Activated effector memory CD4-positive, alpha-beta T cell treated with anti-CD3 and anti-CD28 coated beads, Interleukin-2, amount 50 U/mL, for 16 hours (primary cell): ENCODE measurements at places on chromosomes 13 and 19.

GRCh38 chr19:53906211-53907192 lies 2.6 kb upstream of the CACNG7 start:
- DNase-seq, result peak; percentile 87

- DNase-seq, result no peak
Observed at GRCh38 chr13:30744681-30745077, 9.3 kb downstream of the ALOX5AP start.

DNA sequence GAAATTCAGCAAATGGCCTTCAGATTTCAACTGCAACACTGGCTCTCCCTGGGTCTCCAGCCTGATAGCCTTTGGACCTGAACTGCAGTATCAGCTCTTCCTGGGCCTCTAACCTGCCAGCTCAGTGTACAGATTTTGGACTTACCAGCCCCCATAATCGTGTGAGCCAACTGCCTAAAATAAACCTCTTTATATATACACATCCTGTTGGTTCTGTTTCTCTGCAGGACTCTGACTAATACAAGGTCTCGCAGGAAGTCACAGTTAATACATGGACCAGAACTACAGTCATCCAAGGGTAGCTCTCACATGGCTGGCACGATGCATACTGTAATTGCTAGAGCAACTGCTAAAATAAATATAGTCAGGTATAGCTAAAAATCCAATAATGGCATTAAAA lies 85.1 kb downstream of the KATNAL1 start:
- no peak for DNase-seq

DNA sequence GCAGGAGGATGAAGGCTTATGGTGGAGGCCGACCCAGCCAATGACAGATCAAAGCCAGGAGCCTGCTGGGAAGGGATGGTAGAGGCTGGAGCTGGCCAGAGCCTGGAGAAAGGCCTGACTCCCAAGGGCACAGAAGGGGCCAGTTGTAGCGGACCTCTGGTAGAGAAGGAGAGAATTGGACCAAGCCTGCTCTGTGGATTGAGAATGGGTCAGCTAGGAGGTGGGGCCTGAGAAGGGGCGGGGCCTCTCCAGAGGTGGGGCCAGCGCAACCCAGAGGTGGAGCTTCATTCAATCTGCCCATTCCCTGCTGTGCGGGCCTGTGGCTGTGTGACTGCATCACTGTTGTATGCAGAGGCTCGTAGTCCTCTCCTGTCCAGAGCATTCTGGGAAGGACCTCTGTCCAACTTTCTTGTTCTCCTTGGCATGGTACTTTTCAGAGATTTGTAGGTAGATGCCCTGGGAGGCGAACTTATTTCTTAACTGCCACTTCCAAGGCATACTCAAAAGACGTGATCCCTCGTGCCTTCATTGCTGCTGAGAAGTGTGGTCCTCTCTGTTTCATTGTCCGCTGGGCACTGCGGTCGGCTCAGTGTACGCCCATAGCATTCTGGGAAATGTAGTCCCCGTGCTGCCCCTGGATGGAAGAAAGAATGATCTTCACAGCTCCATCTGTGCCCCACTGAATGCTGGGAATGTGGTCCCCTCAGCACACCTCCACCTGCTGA lies 6.7 kb downstream of the GRIN2D start:
- DNase-seq, result peak; percentile 76

- no peak for DNase-seq
Observed at GRCh38 chr13:80363890-80364503, 23.1 kb upstream of the SPRY2 start.

GRCh38 chr19:50977626-50978025 lies 6.1 kb downstream of the KLK7 start:
- DNase-seq, result no peak

- DNase-seq, result peak; percentile 74
Observed at GRCh38 chr19:51354742-51355148, 11.4 kb downstream of the ETFB start.

- DNase-seq, result peak; percentile 91
Observed at GRCh38 chr19:40806423-40807146, 7.6 kb downstream of the EGLN2 start.

GRCh38 chr19:43743059-43743458 lies 11.7 kb downstream of the SMG9 start:
- DNase-seq, result no peak

DNA sequence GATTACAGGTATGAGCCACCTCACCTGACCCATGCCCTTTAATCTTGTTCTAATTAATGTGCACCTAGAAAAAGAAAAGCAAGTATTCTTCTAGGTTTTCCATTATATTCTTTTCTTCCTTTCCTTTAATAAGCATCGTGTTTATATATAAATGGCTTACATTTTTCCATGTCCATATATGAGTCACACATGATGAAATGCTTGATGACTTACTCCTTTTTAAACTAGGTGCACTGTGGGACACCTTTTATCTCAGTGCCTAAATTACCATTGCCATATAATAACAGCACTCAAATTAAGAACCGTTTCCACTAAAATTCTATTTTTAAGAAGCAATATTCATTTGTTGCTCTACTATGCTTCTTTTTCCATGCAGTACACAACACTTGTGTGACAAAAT lies 363.3 kb downstream of the LIG4 start:
- no peak for DNase-seq

DNA sequence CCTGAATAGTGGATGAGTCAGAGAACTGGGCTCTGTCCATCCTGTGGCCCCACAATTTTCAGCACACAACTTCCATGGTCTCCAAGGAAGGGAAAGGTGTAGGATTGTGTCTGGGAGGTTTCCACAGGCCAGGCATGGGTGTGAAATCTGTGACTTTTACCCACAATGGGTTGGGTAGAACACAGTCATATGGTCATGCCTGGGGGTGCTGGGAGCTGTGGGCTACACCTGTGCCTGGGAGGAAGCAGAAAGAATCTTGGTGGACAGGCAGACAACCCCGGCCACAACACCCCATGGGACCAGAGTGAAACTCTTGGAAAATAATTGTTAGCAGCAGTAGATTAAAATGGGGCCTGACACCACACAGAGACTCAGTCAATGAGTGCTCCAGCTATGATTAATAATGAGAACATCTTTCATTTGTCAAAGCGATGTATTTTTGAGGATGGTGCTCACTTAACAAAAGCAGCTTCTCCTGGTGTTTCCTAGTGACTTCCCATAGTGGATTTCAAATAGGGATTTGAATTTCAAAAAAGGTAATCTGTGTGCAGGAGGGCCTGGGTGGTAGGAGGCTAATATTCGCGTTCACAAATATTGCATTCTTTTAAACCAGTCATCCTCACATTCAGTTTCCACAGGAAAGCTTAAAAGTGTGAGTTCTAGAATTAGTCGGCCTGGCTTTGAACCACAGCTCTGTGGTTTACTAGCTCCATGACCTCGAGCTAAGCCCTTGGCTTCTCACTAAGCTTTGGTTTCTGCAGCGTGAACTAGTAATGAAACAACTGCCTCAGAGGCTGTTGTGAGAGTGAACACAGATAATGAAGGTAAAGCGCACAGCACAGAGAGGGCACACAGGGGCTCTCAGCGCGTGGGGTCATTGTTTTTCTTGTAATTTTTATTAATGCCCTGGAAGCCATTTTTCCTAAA lies 89.3 kb upstream of the UQCRFS1 start:
- peak; percentile 5 for DNase-seq

DNA sequence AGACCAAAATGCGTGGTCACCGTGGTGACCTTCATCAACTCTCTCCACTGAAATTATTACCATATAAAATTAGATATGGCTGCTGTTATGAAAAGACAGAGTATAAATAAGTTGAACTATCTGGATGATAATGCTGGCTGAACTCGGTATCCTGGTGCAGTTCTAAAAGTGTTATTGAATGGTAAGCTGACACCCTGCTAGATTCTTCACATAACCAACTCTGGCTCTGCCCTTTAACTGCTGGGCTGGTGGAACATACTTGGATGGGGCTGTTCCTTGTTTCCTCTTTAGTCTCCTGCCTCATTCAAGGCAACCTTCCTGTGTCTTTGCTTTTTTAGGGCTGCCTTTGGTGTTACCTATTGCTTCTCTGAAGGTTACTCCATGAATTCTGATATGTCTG lies 106.9 kb downstream of the FGF9 start:
- DNase-seq, result no peak

DNA sequence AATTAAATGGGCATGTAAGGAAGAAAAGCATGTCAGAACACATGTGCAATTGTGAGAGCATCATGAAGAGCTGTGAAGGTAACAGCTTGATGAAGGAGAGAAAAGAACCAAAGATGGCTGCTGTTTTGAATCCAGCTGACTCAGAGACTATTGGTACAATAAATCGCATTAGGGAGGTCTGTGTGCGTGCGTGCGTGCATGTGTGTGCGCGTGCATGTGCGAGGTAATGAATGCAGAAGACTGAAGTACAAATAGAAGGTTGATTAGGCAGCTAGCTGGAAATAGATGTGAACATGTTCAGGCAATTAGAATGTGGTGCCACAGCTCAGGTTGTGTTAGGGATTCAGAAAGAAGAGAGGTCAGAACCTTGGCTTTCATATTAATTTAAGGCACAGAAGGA lies 440.5 kb downstream of the OXGR1 start:
- no peak for DNase-seq

DNA sequence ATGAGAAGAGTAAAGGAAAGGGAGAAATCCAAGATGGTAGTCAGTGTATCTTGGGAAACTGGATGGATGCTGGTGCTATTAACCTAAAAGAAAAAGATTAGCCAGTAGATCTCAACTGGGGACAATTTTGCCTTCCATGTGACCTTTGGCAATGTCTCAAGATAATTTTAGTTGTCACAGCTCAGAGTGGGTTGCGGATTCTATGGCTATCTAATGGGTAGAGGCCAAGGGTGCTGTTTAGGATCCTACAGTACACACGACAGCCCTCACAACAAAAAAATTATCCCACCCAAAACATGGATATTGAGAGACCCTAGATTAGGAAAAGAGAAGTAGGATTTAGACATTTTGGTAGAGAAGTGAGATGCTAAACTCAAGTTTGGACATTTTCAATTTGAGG lies 258.9 kb downstream of the GPC5 start:
- DNase-seq, result no peak

DNA sequence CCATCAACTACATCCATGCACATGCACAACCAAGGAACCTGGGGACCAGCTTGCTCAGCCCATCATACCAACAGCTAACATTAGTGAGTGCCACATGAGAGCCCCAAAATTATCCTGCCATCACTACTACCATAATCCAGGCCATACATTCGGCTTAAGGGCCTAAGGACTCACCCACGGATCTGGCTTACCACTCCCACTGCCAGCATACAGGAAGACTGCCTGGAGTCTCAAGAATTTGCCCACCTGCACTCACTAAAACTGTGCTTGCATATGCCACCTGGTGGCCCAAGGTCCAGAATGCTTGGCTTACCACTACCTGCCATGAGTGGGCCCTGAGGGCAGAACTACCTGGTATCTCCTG lies 1562.9 kb upstream of the PRR20A start:
- DNase-seq, result no peak

- no peak for DNase-seq
Observed at GRCh38 chr13:109668433-109669233, 117.8 kb downstream of the IRS2 start.

- peak; percentile 85 for DNase-seq
Observed at GRCh38 chr19:49809160-49809940, 3.7 kb downstream of the FUZ start.

DNA sequence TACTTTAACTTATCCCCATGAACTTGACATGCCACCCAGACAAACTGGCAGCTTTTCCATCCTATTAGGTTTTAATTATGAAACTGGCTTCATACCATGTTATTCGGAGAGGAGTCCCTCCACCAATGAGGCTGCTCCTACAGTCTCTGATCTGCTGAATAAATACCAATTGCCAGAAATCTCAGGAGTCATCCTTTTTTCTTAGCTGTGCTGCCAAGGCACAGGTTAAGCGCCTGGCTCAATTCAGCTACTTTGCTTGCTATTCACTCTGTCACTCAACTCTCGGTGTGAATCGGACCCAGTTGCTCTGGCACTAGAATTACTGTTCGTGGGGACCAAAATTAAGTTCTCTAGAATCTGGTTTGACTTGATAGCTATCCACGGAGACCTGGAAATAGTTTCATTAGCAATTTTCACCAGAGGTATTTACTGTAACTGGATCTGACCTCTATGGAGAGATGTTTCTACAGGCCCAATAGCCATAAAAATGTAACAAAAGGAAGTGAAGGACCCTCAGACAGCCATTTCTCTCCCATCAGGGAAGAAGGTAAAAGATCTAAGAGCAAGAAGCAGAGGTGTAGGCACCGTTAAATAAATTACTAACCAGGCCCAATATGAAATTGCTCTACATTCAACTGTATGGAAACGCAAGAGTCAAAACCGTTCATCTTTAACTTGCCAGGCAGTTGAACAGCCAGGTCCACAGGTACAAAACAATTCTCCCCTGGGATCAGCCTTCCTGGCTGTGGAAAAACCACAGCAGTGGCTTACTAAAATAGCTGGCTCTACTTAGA lies 5.4 kb downstream of the ZC3H4 start:
- DNase-seq, result no peak

DNA sequence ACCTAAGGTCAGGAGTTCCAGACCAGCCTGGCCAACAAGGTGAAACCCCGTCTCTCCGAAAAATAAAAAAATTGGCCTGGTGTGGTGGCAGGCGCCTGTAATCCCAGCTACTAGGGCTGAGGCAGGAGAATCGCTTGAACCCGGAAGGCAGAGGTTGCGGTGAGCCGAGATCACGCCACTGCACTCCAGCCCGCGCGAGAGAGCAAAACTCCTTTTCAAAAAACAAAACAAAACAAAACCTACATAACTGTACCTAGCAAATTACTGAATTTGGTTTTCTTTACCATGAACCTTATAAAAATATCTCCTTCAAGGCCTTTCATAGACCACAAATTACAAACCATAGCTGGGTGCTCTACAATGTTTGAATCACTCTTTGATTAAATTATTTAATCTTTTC lies 760 bp downstream of the ZNF91 start:
- DNase-seq, result peak; percentile 81

- no peak for DNase-seq
Observed at GRCh38 chr19:54392105-54392504, 23.2 kb upstream of the TTYH1 start.

DNA sequence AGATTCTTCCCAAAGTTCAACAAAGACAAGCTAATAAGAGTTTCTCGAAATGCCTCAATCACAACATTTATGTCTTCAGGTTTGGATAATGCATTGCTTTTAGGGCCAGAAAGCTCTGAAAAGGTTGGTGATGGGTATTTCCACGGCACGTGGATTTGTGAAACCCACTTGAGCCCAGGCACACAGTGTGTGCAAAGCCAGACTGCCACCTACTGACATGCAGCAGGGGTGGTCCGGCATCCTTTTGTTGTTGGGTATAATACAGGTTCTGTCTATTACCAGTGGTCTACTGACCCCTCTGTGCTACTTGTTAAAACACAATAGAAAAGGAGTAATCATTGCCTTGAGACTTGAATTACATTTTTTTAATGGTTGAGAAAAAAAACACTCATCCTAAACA lies 225.6 kb downstream of the RAP2A start:
- DNase-seq, result no peak
